T1000 (cell line): ENCODE measurements at places on chromosomes 16 and 17.

- no peak for DNase-seq
Measured at GRCh38 chr16:79986352-79986751, 385.8 kb upstream of the MAF start.

DNA sequence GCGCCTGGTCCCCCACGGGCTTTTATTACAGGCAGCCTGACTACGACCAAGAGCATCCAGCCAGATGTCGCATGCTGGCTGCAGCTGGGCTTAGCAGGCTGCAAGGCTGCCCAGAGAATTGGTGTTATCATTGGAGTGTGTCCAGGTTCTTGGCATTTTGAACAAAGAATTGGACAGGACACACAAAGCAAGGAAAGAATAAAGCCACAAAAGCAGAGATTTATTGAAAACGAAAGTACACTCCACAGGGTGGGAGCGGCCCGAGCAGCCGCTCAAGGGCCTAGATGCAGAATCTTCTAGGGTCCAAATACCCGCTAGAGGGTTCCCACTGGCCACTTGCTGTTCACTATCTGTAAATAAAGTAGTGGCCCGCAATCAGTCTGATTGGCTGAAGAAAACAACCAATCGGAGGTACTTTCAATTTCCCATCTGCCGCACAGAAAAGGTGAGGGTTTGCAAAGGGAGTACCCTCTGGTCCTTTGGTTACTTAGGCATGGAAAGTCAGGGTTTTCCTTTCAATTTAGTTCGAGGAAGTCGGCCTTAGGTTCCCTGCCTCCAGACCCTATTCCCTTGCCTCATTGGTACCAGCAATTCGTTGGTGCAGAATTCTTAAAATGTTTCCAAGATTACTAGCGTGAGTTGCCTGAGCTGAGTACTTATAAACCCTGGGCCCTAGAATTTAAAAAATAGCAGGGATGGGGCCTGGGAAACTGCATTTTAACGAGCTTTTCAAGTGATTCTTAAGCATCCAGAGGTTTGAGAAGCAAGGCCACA, 38.5 kb upstream of the CNEP1R1 start:
- DNase-seq: no peak

DNA sequence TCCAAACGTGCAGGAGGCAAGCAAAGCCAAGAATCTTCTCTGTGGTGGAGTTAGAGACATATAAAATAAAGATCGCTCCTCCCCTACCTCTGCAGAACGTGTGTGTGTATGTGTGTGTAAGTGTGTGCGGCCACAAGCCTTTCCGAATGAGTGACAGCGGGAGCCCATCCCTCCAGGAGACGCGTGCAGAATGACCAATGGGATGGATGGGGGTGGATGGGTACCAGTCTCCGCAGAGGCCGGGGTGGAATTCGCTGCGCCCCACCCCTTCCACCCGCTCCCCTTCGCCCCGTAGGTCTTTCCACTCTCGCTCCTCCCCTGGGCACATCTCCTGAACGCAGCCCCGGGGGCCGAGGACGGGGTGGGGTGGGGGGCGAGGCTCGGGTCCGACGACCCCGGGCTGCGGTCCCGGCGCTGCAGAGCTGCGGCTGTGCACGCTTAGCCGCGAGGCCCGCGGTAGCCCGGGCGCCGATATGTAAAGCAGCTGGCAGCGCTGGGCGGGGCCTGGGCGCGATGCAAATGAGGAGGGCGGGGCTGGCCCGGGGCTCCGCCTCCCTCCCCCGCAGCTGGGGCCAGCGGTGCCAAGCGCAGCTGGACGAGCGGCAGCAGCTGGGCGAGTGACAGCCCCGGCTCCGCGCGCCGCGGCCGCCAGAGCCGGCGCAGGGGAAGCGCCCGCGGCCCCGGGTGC, at the start of gene PRKCB:
Gene PRKCB, plus strand, starts transcription at position 594 of the 688 bp plus-strand sequence.
- DNase-seq: no peak

DNA sequence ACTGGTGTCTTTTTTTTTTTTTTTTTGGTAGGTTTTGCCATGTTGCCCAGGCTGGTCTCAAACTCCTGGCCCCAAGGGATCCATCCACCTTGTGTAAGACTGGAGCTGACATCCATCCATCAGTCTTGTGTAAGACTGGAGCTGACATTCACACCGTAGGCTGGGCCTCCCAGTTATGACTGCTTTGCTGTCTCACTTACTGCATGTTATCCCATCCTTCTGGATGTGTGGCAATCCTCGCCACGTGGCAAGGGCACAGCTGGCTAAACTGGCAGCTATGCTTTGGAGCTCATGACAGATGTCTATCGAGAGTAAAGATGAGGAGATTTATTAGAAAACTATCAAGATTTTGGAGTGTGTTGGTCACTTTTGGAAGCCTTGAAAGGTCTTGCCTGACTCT, 115.1 kb downstream of the ABCA8 start:
- no peak for DNase-seq

- no peak for DNase-seq
Measured at GRCh38 chr16:52861614-52862022, 191.1 kb downstream of the CHD9NB start.

DNA sequence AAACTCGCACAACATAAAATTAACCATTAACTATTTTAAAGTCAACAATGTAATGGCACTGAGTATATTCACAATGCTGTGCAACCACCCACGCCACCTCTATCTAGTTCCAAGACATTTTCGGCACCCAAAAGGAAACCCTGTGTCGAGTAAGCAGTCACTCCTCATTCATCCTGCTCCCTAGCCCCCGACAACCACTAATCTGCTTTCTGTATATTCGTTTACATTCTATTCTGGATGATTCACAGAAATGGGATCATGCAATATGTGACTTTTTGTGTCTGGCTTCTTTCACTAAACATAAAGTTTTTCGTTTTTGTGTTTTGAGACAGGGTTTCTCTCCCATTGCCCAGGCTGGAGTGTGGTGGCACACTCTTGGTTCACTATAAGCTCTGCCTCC, 42.2 kb upstream of the HAPSTR1 start:
- DNase-seq: no peak

GRCh38 chr17:5553479-5553878, 30.8 kb downstream of the NLRP1 start:
- DNase-seq: no peak

DNA sequence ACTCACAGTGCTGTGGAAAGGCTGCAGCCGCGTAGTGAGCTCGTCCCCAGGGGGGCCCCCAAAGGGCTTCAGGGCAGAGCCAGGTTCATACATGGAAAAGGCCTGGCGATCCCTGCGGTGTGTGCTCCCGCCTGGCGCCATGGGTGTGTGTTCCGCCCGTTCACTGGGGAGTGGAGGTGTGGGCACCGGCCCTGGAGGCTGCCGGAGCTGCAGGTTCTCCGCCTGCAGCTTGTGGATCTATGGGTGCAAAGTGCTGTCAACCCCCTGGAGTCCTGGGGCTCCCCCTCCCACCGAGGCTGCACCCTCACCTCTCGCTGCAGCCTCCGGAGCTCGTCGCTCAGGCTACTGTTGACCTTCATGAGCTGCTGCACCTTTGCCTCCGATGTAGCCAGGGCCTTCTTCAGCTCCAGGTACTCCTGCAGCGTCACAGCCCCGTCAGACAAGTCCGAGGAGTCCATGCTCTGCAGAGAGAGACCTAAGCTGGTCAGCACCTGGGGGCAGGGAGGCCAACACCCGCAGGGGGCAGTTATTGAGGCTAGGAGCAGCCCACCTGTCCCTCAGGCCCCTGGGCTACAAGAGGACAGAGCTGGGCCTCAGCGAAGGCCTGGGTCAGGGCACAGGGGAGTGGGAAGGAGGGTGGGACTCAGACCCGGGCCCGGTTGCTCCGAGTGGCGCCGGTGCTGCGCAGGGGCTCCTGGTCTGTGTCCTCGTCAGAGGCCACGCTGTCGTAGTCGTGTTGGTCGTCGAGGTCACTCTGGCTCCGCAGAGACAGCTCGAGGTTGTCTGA, 7.9 kb downstream of the TP53I13 start:
- DNase-seq: no peak

GRCh38 chr16:2611499-2611862, 70.8 kb upstream of the KCTD5 start:
- DNase-seq: no peak

DNA sequence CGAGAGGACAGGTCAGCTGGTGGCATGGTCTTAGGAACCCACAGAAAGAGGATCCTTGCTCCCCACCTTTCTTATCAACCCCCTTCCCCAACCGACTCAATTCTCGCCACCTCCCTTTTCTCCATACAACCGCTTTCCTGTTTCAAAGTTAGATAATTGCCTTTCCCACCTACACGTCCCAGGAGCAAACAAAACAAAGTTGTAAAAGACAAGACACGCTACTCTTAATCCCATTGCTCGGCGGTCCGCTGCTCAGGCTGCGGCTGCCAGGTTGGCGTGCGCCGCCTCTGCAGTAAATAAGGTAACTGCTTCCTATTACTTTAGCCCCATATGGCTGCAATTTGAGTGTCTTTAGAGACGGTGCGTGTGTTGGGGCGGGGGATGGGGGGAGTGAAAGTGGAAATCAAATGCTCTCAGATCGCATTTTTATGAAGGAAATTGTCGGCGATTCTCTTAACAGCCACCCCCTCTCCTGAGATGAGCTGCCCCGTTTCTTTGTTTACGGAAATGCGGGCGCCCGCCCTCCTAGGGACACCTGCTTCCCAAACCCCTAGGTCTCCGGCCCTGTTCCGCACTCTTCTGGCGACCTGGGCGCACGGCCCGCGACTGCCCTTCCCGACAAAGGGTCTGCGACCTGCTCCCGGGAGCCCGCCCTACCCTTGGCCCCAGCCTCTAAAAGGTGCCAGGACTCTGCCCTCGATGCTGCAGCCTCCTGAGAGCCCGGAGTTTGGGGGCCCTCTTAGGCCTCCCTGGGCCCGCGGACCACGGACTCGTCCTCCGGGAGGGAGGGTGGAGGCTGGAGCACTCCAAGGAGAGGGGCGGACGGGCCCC, 3.7 kb upstream of the CBX8 start:
- DNase-seq: no peak

GRCh38 chr16:65196420-65197075, 74.7 kb upstream of the CDH11 start:
- DNase-seq: no peak
